ENCODE measurements at places on chromosomes 2 and 18.

- no peak for DNase-seq
Measured at GRCh38 chr18:44241020-44241419, 439.7 kb upstream of the SETBP1 start.

DNA sequence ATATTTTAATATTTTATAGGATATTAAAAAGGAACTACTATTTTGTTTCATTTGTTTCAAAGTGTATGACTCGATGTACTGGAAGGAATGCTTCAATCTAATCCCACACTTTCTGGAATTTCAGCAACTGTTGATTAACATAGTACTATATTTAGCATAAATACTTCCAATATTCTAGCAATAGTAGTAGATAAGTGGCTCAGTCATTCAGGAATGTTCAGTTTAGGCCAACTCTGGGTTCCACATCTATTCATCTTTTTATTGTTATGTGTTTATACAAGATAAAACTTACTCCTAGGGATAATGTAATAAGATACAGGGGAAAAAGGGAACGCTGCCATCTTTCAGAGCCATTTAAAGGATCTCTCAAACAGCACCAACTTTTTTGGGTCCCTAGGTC, 22.3 kb upstream of the ORC2 start:
- DNase-seq = no peak

DNA sequence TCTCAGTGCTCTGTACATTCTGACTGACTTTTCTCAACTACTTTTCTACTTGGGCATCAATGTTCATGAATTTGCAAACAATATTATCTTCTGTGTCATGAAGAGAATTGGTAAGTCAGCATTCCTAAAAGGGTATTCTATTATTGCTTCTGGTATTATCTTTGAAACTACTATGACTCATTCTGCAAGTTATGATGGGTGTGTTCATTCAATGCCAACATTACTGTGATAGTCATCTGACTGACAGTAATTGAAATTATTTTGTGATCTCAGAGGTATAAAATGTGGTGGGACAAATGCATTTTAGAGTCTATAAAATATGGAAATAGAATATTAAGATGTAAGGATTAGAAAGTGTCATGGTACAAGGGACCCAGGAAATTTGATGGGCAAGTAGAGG, 736.0 kb upstream of the CELF4 start:
- no peak for DNase-seq

DNA sequence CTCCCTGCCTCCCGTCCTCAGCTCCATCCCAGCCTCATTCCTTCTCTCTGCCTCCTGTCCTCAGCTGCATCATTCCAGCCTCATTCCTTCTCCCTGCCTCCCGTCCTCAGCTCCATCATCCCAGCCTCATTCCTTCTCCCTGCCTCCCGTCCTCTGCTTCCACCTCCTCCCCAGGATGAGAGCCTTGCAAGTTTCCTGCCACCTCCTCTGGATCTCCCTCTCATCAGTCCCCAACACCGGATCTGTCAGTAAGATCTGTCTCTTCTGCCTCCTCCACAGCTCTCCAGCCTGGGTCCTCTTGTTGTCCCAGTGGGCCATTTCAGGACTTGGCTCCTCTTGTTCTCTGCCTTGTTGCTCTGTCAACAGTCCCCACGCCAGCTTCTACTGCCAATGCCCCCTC, 130.9 kb downstream of the NDUFA10 start:
- no peak for DNase-seq

All from anterior cingulate cortex (tissue), 58 donors.